Stimulated activated CD4-positive, alpha-beta T cell treated with anti-CD3 and anti-CD28 coated beads, Interleukin-2, amount 100 ng/mL, for 4 hours (primary cell): ENCODE measurements at places on chromosomes 7 and 10.

DNA sequence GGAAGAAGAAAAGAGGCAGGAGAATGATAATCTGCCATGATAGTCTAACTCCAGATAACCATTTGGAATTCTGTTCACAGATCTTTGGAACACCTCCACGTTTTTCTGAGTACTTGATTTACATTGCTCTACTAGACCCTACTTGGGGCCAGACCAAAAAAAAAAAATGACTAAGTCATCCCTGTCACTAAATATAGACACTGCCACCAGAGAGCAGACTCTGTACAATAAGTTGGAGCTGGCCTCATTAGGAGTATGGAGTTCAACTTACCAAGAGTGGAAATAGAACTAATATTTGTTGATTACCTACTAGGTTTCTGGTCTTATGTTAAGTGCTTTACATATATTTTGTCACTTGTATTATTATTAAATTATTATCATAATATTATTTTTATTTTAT, 80.9 kb upstream of the ZNF800 start:
- DNase-seq = no peak

GRCh38 chr10:75236178-75236825, 545 bp upstream of the COMTD1 start:
- DNase-seq = no peak

DNA sequence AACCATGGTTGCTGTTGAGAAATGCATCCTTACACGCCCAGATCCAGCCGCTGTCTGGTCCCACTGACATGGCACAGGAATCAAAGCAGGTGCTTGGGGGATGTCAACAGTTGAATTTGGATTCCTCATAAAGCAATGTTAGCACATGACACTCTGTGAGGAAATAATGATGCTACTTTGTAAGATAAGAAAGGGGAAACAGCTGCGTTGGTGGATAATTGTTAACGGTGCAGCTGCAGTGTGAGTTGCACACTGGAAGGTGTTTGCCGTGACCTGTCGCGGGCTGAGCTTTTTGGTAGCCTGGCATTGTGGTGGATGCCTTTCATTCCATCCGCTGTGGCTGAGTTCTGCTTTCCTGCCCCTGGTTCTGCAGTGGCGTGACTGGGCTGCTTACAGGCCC, 113.9 kb downstream of the MGMT start:
- DNase-seq = no peak

- no peak for DNase-seq
Observed at GRCh38 chr10:17950726-17951125, 992 bp upstream of the SLC39A12 start.

- DNase-seq = no peak
Observed at GRCh38 chr7:152572101-152572500, 103.8 kb downstream of the XRCC2 start.

- DNase-seq = no peak
Observed at GRCh38 chr10:44326474-44327030, 58.3 kb downstream of the CXCL12 start.

- DNase-seq = no peak
Observed at GRCh38 chr7:144670218-144670617, 165.6 kb downstream of the TPK1 start.

DNA sequence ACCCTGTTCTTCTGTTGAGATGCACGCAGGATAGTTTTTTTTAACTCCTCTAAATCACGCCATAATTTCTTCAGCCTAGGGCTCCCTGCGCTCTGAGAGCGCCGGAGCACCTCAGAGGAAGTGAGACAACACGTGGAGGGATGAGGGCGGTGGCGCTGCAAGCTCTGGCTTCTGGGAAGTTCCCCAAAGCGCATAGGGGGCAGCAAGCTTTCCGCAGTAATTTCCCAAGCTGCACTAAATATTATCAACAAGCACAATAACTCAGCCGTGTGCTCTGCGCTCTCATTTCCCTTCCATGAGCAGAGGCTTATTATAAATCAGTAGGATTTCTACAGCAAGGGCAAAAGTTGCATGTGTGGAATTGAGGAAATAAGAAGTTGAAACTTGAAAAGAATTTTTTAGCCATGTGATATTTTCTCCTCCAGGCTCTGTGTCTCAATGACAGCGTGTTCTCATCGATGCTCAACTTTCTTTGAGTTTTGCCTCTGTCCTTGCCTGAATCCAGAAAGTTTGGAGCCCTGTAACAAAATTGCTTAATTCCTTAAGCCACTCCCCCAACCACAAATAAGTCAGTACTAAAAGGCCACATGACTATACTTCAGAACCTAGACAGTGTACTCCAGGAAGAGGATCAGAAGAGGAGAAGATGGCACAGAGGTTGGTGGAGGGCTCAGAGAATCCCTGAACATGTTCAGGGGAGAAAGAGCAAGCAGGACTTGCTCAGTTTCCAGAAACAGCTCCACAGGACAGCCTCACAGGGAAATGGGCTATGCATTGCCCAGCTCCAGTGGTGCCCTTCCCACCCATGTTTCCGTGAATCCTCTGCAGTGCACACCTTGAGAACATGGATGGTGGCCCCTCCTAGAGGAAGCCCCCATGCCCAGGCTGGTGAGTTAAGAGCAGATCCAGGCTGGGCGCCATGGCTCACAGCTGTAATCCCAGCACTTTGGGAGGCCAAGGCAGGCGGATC, 221.5 kb upstream of the GHITM start:
- DNase-seq = no peak

GRCh38 chr7:25653384-25653783, 425.1 kb upstream of the NPVF start:
- DNase-seq = no peak
